Gastrocnemius medialis (tissue), 4 donors: ENCODE measurements at places on chromosomes 1 and 21. TPM values are rescaled to one million over a fixed set of nuclear protein-coding genes. Genes with fewer than 3 reads are reported as not detected.

DNA sequence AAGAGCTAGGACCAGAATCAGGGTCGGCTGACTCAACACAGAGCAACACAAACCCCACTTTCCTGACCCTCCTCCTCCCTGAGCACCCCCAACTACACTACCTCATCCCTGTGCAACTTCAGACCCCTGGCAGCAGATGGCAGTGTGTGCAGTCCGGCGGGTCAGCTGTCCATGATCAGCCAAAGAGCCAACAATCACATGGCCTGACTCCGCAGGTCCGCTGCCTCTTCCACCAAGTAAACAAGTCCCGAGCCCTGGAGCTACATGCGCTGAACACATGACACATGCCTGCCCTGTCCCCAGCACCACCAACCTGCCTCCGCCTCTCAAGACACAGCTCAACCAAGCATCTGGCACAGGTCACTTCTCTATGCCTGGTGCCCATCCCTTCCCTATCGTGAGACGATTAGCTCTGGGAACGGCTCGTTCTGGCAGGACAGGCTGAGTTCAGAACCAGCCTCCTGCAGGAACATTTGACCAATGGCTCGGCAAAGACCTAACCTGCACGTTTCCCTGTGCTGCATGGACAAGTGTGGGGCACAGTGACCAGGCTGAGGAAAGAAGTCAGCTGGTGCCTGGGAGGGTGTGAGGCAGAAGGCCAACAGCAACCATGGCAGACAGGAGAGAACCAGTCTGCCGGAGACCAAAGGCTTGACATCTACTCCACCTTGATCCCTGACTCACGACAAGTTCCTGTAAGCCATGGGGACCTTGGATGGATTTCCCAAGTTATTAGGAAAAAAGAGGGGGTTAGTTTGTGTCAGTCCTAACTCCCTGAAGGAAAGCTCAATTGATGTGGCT, 60.3 kb downstream of the CD46 start:
- H3K36me3 ChIP-seq, result peaks cover 3% of the 10 kb centered on the region
- peak overlapping the region; percentile 95 for H3K4me3 ChIP-seq
- DNase-seq, result peak; percentile 97
- peaks cover 96% of the 10 kb centered on the region for H3K4me1 ChIP-seq
- peak overlapping the region; percentile 100 for H3K27ac ChIP-seq

DNA sequence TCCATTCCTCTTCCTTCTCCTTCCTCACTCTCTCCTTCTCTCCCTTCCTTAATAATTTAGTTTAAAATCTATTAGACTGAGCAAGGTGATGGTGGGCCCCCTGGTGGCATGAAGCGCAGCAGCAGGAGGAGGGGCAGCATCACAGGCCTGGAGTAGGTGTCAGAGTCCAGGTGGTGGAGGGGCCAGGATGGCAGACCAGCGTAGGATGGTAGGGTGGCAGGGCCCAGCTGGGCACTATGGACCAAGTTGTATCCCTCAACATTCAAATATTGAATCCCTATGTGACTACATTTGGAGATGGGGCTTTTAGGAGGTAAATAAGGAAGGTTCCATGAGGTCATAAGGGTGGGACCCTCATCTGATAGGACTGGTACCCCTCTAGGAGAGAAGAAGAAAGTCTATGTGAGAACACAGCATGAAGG, 61.0 kb downstream of the WDR4 start:
- no peak overlapping the region for H3K4me3 ChIP-seq
- no peaks in the 10 kb centered on the region for H3K4me1 ChIP-seq

The ARHGAP29 gene
- total RNA-seq, result 10.0 TPM

DNA sequence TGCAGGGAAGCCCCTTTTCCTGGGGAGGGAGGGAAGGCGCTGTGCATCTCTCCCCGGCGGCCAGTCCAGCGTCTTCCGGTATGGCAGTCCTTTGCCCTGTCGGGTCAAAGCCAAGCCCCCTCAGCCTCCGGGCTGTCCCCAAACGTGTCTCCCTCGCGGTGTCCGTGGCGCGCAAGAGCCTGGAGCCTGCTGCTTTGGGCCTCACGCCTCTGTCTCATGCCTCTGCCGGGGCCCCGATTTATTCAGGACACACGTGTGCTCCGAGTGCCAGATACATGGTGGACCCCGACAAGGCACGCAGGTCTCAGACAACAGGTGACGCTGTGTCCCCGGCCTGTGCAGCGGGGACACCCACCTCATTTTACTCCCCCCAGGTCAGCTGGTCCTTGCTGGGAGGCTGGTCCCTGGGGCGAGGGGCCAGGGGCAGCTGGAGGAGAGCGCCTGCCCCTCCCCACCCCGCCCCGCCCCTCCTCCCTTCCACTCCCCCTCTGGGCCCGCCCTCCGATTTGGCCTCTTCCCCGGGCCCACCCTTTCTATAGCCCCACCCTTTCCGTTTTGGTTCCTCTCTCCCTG, 176.7 kb downstream of the CAMTA1 start:
- H3K27me3 ChIP-seq, result no peaks in the 10 kb centered on the region
- H3K27ac ChIP-seq, result peak overlapping the region; percentile 70
- no peak for DNase-seq
- H3K36me3 ChIP-seq, result no peaks in the 10 kb centered on the region

The CD52 gene
- total RNA-seq, result 1.4 TPM

The MAP1LC3C gene
- total RNA-seq, result 1.1 TPM

- DNase-seq, result no peak
- peak overlapping the region; percentile 30 for H3K27ac ChIP-seq
- no peaks in the 10 kb centered on the region for H3K27me3 ChIP-seq
- H3K4me3 ChIP-seq, result peak overlapping the region; percentile 45
- H3K4me1 ChIP-seq, result peaks cover 28% of the 10 kb centered on the region
Observed at GRCh38 chr1:43934101-43934985, 742 bp downstream of the ARTN start.
